ENCODE measurements at places on chromosomes 13 and 19. TPM values are rescaled to one million over a fixed set of nuclear protein-coding genes. Genes with fewer than 3 reads are reported as not detected.

GRCh38 chr13:77702366-77702765 is 4.9 kb downstream of the SLAIN1 start:
- no peak for DNase-seq

- no peak for DNase-seq
Observed at GRCh38 chr19:30930941-30931706, 418.1 kb downstream of the TSHZ3 start.

DNA sequence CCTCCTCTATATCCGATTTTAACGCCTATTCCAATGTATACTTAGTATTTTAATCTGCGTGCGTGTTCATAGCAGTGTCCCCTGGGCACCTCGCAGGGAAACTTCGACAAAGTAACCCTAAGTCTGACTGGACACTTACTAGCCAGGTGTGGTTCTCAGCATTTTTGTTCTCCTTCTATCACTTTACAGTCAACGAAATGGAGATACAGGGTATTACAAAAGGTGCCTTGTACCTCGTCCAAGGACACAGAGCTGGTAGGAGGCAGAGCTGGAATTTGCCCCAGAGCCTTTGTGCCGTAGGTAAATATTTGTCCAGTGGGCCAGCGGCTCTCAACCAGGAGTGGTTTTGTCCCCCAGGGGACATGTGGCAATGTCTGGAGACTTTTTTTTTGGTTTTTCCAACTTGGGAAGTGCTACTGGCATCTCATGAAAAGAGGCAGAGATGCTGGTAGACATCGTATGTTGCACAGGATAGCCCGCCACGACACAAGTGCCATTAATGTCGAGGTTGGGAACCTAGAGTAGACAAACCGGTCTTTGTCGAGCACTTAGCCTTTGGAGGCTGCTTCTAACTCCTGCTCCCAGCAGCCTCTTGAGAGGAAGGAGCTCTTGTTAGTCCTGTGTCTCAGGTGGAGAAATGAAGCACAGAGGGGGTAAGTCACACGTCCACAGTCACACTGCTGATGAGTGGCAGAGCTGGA is 1.1 kb downstream of the ZNF444 start:
- peak; percentile 79 for DNase-seq

DNA sequence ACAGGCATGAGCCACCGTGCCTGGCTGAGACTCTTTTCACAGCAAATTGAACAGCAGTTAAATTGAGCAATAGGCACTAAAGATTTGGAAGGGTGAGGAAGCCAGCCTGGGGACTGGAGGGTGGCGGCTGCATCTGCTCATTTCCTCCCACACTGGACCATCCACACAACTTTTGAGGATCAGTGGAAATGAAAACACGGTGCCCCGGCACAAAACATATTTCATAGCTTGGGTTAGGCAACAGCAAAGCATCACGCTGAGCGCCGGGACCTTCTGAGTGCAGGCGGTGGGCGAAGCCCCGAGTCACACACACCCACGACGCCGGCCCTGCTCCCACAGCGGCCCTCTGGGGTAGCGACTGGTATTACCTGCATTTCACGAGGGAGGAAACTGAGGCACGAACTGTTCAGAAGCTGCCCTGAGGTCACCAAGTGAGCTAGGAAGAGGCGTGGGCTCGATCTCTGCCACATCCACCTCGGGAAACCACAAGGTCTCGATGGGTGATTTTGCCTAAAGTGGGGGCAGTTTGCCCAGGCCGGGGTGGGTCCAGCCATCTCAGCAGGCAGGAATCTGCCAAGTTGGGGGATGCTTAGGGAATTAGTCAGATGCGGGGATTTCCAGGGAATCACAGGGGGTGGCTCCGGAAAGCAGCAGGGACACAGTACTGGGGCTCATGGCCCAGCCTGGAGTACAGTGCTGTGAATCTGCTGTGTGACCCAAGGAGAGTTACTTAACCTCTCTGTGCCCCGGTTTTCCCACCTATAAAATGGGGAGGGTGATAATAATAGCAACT is 3.5 kb upstream of the SBNO2 start:
- DNase-seq = peak; percentile 84

- no peak for DNase-seq
Observed at GRCh38 chr13:72023895-72024294, 156.9 kb upstream of the DACH1 start.

- no peak for DNase-seq
Observed at GRCh38 chr19:8096071-8096470, 43.5 kb downstream of the CCL25 start.

- DNase-seq = peak; percentile 93
Observed at GRCh38 chr19:2543463-2544442, 67.8 kb downstream of the GADD45B start.

DNA sequence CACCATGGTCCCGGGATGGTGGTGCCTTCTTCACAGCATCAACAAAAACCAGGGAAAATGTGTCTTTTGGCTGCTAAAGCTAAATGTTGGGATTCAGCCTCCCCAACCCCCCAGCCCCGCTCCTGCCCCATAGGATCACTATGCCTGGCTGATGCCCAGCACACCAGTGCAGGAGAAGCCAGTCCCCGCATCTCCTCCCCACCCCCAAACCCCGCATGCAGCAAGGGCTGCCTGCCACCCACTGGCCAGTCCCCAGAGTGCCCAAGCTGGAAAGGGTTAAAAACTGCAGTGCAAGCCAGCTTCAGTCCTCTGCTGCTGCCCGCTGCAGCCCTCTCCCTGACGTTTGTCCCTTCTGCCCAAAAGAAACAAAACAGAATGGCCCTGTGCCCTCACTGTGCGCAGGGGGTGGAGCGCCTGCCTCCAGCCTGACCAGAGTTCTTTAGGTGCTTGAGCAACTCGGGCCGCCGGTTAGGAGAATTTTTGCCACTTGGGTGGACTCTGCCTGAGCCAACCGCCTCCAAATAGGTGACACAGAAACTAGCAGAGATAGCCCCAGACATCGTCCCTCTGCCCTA is 3.7 kb downstream of the CALM3 start:
- DNase-seq = peak; percentile 42

- no peak for DNase-seq
Observed at GRCh38 chr19:58304748-58305064, 471 bp upstream of the ERVK3-1 start.

DNA sequence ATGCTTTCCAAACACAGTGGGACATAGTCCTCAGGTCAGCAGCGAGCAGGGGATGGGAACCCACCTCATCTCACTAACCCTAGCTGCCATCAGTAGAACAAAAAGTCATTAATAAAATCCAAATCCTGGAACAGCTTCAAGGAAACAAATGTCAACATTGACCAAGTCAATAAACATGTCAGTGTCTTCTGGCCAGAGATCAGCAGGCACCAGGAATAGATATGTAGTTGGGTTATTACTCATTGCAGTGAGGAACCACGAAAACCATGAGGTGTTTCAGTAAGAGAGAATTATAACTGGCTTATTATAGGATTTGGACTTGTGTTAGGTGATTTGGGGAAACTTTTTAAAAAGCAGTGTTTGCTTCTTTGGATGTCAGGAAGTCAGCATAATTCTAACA is 17.1 kb upstream of the CD33 start:
- DNase-seq = no peak

- DNase-seq = no peak
Observed at GRCh38 chr13:76812206-76812897, 73.9 kb downstream of the KCTD12 start.

DNA sequence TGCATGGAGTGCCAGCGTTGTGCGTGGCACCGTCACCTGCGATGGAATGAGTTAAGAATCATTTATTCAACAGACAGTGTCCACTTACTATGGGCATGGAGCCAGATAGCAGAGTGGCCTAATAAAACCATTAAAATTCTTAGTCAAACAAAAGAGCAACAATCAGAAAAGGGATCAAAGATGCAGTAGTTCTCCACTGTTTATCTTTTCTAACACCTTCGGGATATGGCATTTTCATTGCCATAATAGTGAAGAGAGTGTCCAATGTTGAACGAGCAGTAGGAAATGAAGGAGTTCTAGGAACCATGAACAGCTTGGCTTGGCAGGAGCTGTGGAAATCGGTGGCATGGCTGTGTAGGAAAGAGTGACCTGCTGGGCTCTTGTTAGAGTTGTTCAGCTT is 2.0 kb downstream of the TNFSF11 start:
- DNase-seq = no peak

DNA sequence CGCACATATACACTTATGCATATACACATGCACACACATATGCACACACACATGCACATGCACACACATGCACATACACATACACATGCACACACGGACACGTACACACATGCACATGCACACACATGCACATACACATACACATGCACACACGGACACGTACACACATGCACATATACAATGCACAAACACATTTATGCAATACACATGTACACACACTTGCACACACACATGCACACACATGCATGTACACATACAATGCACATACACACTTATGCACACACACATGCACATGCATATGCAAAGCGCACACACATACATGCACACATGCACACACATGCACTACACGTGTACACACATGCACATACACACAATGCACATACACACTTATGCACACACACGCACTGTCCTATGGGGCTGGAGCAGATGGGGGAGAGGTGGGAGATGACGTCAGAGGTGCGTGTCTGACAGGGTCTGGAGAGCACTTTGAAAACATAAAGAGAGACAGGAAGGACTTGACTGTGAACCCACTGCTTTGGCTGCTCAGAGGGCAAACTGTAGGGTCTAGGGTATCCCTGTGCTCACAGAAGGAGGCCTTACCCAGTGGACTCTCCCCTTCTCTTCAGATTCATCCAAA is 108.2 kb downstream of the UQCRFS1 start:
- no peak for DNase-seq

The UBE2L5 gene
- not detected for total RNA-seq

The CPAMD8 gene
- total RNA-seq = 50.9 TPM

- DNase-seq = no peak
Observed at GRCh38 chr13:33994826-33995502, 177.0 kb downstream of the RFC3 start.

- no peak for DNase-seq
Observed at GRCh38 chr13:50936679-50937078, 27.1 kb downstream of the RNASEH2B start.

The PRODH2 gene
- not detected for total RNA-seq

DNA sequence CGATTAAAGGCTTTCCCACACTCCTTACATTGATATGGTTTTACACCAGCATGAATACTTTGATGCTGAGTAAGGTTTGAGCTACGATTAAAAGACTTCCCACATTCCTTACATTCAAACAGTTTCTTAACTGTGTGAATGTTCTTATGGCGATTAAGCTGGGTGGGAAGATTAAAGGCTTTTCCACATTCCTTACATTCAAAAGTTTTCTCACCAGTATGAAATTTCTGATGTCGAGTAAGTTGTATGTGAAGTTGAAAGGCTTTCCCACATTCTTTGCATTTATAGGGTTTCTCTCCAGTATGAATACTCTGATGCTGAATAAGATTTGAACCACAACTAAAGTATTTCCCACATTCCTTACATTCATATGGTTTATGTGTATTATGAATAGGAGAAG is 20.0 kb downstream of the ZNF780B start:
- no peak for DNase-seq

DNA sequence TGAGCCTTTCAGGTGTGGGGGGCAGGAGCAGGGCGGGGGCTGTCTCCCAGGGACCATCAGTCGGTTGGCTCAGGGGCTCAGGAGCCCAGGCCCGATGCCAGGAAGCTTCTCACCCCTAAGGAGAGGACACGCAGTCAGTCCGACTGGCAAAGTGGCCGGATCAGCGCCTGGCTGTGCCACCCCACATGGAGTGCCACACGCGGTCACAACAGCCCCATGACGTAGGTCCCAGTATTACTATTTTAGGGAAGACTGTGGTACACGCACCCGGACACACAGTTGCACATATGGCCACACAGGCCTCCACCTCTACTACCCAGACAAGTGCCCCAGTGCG is 29.3 kb upstream of the GRTP1 start:
- DNase-seq = peak; percentile 59

The ZNF578 gene
- 1.5 TPM for total RNA-seq

The CGB3 gene
- total RNA-seq = not detected

DNA sequence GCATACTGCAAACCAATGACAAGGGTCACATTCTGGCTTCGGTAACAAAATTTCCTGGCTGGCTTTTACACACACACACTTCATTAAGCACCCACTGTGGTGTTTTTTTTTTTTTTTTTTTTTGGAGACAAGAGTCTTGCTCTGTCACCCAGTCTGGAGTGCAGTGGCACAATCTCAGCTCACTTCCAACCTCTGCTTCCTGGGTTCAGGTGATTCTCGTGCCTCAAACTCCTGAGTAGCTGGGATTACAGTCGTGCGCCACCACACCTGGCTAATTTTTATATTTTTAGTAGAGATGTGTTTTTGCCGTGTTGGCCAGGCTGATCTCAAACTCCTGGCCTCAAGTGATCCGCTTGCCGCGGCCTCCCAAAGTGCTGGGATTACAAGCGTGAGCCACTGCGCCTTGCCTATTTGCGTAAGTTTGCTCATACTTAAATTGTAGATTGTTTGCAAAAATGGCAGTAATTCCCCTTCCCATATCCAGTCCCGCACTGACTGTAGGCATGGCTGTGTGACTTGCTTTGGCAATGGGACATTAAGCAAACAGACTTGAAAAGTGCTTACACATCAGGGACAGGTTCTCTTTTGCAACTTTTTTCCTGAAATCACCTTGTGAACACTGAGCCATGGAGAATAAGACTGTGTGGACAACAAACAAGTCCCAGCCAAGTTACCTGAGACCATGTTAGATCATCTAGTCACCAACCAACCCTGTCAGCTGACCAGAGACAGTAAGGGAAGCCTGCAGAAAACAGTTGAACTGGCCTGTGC is 42.1 kb upstream of the EBPL start:
- DNase-seq = peak; percentile 70

GRCh38 chr19:35438527-35438926 is 9.5 kb upstream of the FFAR2 start:
- no peak for DNase-seq

- DNase-seq = no peak
Observed at GRCh38 chr19:31461814-31462539, 112.7 kb upstream of the TSHZ3 start.

GRCh38 chr13:110220471-110220870 is 86.5 kb downstream of the COL4A1 start:
- DNase-seq = no peak

- no peak for DNase-seq
Observed at GRCh38 chr13:52945348-52945747, 83.3 kb upstream of the OLFM4 start.

The SLC1A6 gene
- total RNA-seq = not detected

DNA sequence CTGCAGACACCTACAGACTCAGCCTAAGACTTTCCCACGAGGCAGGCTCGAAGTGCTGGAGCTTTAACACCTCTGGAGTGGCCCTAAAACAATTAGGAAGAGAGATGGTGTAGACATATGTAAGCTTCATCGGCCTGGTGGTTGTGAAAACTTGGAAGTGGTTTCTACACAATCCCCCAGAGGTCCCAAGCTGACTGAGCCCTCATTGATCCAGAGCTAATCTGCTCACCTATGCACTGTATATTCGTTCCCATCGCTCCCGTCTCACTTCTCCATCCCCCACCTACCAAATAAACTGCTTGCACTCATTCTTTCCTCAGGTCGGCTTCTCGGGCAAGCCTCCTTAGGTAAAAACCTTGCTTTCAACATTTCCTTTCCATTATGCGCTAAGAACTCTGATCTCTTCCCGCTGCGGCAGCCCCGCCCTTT is 767 bp upstream of the ZNF793 start:
- DNase-seq = no peak

Measured in upper lobe of right lung (tissue), 1 donor.